ENCODE measurements at places on chromosomes 1 and 21.
A peak's percentile ranks its signal among the peaks of the same experiment; 100 is the strongest.

GRCh38 chr21:34517491-34518245, 5.7 kb upstream of the KCNE1 start:
- peak; percentile 15 for DNase-seq

DNA sequence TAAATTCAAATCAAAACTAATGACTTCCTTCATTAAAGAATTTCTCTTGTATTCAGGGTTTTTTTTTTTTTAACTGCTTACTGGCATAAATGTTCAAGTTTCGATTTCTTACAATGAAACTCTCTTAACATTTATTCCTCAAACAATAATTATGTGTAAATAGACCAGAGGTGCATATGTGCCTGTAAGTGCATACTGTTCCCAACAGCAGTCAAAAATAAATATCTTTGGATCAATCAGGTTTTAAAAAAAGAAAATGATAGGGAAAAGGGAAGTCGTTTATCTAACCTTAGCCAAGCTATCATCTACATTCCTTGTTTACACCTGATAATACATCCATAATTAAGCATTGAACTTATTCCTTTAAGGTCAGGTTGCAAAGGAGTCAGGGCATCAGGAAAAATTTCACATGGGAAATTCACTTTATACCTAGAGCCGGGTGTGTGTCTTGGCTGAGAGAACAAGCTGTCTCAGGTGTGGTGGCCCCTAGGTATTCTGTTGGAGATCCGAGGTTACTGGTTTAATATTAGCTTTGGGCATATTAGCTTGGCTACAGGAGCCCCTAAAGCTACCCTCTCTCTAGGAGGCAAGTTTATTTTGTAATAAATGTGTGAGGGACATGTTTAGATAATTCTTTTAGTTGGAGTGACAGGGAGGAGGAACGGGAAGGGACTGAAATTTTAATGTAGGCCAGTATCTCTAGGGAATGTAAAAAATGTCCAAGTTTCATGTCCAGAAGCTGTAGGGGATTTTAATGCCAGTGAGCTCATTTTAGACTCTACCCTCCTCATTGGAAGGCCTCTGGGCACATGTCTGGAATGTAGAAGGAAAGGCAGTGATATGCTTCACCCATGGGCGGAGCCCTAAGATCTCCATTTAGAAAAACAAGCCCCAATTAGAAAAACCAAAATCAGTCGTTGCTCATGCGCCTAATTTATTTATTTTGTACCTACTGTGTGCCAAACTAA, 327.9 kb upstream of the PROX1 start:
- no peak for DNase-seq

- DNase-seq = peak; percentile 86
Observed at GRCh38 chr1:26531651-26532131, 2.1 kb downstream of the RPS6KA1 start.

- no peak for DNase-seq
Observed at GRCh38 chr1:228736844-228737445, 1.7 kb downstream of the RHOU start.

DNA sequence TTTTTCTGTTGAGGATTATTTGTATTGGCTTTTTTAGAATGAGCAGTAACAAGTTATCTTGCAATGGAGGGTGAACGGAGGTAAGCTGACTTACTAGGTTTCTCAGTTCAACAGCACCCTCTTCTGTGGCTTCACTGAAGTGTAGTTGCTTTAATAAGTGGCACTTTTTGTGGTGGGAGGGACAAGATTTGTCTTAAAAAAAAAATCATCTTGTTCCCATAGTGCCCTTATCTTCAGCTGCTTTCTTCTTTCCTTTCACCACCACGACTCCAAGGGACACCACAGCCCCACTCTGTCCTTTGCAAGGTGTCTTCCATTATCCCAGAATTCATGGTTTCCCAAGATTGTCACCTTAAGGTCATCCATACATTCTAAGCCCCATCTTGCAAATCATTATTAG, 92.9 kb downstream of the PIGK start:
- DNase-seq = no peak

GRCh38 chr1:2594641-2595131, 8.1 kb downstream of the PRXL2B start:
- no peak for DNase-seq

DNA sequence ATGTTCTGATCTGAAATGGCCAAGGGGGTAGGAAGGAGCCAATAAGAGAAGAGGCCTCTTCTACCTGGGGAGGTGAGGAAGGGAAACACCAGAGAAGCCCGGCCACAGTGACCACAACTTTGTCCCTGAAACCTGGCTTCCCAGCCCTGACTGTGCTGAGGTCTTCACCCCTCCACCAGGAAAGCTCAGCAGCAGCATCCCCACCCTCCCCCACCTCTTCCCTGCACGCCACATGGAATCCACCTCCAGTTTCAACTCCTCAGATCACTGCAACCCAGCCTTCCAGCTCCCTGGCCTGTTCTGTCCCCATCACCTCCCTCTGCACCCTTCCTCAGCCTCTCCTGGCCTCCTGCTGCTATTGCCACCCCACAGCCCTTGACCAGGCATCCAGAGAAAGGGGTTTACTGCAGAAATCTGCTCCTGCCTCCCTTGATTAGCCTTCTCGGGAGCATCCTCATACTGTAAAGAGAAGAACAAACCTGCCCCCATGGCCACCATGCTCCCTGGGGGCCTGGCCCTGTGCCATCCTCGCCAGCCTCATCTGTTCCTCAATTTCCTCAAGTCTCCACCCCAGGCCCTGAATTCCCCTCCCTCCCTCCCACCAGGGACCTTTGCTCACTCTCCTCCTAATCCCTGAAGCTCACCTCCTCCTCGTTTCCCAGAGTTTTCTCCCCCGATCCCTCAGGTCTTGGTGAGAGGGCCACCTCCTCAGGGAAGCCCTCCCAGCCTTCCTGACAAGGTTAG, 450.9 kb downstream of the MATN1 start:
- no peak for DNase-seq

GRCh38 chr1:31335007-31335406, 37.9 kb downstream of the FABP3 start:
- DNase-seq = no peak

DNA sequence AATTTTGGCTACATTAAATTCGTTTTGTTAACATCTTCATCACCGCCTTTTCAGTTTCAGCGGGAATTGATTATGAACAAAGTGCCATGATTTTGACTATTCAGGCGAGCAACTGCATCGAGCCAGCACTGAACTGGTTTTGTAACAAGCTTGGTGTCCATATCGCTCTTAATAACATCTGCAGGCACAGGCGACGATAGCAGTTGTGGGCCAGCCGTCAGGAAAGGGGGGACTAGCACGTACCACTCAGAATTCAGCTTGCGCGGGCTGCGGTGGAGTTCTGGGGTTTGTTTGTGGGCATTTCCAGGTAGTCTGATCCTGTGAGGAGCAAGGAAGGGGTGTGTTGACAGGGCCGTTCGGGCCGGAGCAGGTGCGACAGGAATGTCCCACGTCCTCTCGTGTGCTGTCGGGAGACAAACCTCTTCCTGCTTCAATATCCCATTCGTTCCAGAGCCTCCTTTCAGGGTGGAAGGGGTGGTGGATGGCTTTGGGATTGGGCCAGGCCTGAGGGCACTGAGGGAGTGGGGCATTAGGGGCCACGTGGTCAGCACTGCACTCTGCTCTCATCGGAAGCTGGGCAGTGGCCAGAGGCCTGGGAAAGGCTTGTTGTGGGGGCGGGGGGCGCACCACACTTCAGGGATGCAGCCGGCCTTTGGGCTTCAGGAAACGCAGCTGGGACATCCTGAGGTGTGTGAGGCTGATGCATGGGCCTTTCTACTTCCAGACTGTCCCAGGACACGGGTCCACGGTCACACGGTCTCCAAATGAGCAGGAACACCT, 39.1 kb downstream of the SKI start:
- no peak for DNase-seq

- DNase-seq = peak; percentile 59
Observed at GRCh38 chr1:21335750-21336224, 45.5 kb upstream of the ECE1 start.

DNA sequence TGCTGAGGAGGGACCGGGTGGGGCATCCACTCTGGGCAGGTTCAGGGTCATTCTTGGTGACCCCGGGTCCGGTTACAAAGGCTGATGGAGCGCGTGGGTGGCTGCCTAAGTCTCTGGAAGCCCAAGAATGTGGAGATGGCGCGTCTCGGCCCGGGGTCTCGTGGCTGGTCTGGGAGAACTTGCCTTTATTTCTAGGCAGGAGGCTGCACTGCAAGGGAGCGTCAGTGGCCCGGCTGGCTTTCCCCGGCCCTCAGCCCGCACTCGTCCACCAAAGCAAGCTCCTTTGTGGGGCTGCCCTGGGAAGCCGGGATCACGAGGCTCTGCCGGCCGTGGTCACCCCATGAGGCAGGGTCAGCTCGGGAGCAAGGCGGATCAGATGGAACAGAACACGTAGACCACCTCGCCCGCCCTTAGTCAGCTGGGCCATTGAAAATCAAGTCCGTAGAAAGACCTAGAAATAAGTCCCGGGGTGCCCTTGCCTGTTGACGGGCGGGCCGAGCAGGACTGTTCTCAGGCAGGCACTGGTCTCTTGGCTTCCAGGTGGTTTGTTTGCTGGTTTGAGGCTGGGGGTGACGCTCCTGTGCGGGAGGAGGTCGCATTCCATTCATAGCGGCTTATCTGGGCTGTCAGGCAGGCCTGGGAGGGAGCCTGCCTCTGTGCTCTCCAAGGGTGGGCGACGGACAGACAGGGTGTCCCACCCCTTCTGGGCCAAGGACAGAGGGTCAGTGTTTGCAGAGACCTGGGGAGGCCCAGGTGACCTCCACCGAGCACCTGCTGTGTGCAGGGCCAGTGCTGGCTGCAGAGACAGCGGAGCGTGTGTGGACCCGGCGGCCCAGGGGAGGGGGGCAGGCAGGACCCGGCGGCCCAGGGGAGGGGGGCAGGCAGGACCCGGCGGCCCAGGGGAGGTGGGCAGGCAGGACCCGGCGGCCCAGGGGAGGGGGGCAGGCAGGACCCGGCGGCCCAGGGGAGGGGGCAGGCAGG, 25.8 kb downstream of the COL18A1 start:
- DNase-seq = no peak

DNA sequence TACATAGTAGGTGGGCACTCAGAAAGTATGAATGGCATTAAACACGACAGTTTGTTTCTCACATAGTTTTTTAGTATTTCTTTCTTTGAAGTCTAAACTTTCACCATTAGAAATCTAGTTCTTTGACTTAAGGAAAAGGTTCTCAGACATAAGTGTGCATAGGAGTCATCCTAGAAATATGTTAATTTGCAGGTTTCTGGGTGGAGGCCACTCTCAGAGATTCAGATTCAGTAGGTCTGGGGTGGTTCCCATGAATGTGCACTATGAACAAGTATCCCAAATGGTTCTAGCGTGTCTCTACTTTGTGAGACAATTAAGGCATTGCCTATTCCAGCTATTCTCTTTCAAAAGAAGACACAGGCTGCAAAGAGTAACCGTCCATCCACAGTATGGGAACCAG, 119.3 kb downstream of the NGF start:
- DNase-seq = no peak

- peak; percentile 8 for DNase-seq
Observed at GRCh38 chr1:53585129-53585528, 125.9 kb downstream of the DMRTB1 start.

DNA sequence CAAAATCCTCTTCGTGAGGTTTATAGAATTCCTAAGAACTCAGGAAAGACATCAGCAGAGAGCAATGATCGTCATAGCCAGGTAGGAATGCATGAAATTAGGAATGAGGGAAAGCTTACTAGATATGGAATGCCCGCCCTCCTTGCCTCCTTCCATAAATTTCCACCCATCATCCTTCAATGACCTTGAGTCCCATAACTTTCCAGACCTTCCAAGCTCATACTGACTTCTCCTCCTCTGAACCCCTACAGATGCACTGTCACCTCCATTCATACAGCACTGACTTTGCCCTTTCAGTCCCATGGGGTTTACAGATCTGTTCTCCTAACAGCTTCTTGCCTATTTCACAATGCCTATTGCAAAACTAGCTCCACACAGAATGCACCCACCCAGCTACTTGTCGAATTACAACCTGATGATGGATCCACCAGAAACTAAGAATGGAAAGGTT, 23.8 kb upstream of the PPP1R15B start:
- no peak for DNase-seq

DNA sequence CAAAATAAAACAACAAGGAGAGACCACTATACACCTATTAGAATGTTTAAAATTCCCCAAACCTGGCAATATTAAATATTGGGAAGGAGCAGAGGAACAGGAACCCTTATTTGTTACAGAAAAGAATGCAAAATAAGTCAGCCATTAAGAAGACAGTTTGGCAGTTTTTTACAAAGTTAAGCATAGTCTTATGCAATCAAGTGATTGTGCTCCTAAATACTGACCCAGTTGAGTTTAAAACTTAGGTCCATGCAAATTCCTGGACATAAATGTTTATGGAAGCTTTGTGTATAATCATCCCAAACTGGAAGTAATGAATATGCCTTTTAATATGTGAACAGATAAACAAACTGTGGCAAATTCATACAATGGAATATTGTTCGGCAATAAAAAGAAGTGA, 72.9 kb upstream of the RGS4 start:
- DNase-seq = no peak

DNA sequence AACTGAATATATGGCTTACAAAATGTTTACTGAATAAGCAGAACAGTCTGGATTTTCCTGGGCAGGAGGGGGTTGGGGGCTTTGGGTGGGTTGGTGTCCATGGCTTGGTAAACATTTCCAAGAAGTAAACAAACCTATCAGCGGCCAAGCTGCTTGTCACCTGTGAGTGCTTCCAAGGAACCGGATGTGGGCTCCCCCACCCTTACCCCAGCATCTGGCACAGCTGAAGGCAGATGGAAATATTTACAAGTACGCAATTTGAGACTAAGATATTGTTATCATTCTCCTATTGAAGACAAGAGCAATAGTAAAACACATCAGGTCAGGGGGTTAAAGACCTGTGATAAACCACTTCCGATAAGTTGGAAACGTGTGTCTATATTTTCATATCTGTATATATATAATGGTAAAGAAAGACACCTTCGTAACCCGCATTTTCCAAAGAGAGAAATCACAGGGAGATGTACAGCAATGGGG, at the start of gene CLCA1:
CLCA1 (plus strand) TSS at position 427 of the 477 bp plus-strand sequence; CDS start at position 472, 45 bp downstream.
- no peak for DNase-seq

GRCh38 chr1:30823969-30824735, 66.6 kb upstream of the LAPTM5 start:
- peak; percentile 93 for DNase-seq

GRCh38 chr1:239725933-239726332, 339.6 kb downstream of the CHRM3 start:
- DNase-seq = no peak

GRCh38 chr1:185477638-185478580, 160.9 kb upstream of the IVNS1ABP start:
- peak; percentile 79 for DNase-seq

All from NCI-H2029 (cell line).